Kidney glomerular epithelial cell (primary cell): ENCODE measurements at places on chromosomes 3 and 15.

DNA sequence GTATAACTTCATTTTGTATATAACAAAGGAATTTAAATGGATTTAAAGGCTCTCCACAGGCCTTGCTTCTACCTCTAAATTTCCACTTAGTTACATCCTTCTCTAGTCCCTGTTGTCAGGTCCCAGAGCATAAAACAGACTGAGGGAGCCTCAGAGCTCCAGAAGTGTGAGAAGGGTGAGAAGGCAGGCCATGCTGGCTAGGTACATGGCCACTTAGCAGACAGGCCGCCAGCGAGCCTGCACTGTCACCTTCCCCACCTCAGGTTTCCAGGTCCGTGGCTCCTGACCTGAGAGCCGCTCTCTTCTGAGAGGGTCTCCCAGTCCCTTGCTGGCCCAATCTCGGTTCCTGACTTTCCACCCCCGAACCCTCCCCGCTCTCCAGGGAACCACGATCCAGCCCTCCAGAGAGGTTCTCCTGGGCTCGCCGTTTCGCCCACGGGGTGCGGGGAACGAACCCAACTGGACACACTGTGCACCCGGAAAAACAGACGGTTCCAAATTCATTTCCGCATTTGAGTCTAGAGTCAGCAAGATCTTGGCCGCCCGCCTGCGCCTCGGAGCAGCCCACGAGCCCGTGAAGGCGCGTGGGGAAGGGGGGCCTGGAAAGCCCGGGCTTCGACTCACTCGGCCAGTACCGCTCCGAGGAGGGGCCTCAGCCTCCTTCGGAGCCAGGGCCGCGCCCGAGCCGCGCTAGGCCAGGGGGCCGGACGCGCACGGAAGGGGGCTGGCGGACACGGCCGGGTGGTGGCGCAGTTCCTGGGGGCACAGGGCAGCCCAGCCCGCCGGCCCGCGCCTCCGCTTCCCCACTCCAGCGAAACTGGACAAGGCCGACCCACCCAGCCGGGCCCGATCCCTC is 16.7 kb upstream of the SOX2 start:
- no peak for DNase-seq

DNA sequence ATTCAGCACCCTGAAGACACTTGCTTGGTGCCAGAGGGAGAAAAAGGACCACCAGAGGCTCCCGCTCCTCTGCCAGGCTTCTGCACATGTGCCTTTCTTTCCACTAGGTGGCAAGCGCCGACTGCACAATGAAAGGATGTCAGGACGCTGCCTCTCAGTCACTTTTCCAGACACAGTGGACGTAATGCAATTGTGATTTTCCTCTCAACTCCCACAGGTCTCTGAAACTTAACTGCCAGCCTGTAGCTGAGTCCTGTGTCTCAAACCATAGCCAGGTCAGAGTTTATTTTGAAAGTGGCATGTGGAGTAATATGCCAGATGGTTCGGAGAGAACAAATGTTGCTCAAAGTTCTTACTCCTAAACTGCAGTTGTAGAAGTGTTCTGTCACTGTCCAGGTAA is 162.9 kb downstream of the ITPR1 start:
- DNase-seq = peak; percentile 81

- no peak for DNase-seq
Measured at GRCh38 chr3:134277066-134277660, 26.5 kb upstream of the RYK start.

DNA sequence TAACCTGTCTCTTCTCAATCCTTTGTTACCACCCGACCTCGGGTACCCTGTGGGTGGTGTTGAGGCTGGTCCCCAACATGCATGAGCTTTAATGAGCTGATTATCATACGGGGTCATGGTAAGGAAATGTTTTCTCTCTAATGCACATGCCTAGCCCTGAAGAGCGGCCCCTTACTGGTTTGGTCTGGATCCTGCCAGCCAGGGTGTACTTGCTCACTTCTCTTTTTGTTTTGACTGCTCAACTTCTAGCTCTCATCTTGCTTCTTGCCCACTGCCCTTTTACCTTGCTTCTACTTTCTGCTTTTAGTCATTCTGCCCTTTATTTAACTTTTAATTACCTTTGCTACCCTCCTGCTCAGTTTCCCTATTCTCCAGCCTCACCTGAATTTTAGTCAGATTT is 44.3 kb upstream of the ACAD9 start:
- no peak for DNase-seq

DNA sequence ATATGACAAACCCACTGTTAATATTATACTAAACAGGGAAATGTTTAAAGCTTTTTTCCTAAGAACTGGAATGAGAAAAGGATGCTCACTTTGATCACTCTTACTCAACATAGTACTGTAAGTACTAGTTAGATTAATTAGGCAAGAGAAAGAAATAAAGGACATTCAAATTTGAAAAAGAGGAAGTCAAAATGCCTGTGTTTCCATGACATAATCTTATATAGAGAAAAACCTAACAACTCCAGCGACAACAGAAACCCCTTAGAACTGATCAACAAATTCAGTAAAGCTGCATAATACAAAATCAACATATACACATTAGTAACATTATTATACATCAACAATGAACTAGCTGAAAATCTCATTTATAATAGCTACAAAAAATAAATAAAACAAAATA is 200.6 kb upstream of the ROBO1 start:
- DNase-seq = no peak

GRCh38 chr3:149368201-149368673 is 9.2 kb downstream of the TM4SF1 start:
- no peak for DNase-seq

GRCh38 chr3:69536306-69537020 is 150.6 kb upstream of the FRMD4B start:
- DNase-seq = no peak

DNA sequence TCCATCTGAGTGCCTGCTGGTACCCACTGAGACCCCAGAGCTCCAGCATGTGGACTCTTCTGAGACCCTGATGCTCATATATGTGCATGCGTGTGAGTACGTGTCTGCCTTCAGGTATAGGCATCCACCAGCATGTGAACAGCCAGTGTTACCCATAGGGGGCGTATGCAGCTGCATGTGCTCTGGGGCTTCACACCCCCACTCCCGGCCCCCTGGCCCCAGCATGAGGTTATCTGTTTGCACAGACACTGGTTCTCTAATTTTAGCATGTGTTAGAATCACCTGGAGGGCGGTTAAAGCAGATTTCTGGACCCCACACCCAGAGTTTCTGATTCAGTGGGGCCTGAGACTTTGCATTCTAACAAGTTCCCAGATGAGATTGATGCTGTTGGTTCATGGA is 824 bp upstream of the CILP start:
- DNase-seq = no peak

GRCh38 chr3:37115446-37115845 is 58.9 kb downstream of the LRRFIP2 start:
- no peak for DNase-seq

- no peak for DNase-seq
Measured at GRCh38 chr3:124814620-124815421, 72.3 kb downstream of the ITGB5 start.

DNA sequence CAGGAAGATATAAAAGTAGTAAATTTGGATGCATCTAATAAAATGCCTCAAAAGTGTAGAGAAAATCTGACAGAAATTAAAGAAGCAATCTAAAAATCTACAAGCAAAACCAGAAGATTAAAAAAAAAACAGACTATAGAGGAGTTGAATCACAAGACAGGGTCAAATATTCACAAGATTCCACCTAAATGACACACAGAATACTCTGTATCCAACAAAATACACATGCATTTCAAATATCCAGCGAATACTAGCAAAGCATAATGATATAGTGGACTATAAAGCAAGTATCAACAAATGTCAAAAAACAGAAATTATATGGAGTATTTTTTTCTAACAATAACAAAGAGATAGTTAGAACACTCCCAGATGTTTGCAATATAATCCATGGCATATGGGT is 20.5 kb upstream of the ACTC1 start:
- DNase-seq = no peak

- DNase-seq = no peak
Measured at GRCh38 chr3:11691767-11692531, 48.2 kb upstream of the VGLL4 start.

- no peak for DNase-seq
Measured at GRCh38 chr15:71338827-71339542, 223.7 kb downstream of the THSD4 start.

GRCh38 chr3:141876891-141877621 is 613 bp downstream of the ATP1B3 start:
- peak; percentile 41 for DNase-seq

DNA sequence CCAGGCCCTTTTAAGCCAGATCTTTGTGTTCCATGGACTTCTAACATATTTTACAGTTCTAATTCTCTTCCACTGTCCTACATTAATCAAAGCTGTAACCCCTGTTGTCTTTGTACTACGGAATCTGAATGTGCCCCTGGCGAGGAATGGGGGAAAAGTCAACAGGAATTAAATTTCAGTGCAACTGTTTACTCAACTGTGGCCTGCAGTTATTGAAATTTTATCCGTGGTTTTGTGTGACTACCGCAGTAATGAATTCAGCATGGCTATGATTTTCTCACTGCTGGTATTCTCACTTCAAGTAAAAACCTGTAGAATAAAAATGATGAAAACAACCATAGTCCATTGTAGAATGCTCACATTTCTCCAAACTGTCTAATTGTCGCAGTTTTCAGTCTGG is 388.0 kb downstream of the FOXP1 start:
- DNase-seq = no peak

DNA sequence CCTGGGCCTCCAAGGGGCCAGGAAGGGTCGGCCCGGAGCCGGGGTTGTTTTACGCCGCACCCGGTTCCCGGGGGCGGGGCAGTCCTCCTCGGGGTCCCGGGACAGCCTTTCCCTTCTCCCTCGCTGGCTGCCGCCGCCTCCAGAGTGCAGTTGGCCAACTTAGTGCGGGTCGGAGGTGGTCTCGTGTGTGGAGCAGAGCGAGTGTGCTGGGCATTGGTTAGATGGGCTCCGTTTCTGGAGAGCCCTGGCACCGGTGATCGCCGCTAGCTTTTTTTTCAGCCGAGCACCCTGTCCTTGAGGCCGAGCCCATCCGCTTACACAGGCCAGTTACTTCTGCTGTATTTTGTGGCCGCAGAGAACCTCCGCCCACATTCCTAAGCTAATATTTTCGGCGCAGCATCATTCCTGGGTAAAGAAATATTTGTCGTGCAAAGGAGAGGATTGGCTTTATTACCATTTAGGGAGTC is 585 bp downstream of the KIF23 start:
- peak; percentile 85 for DNase-seq

- DNase-seq = no peak
Measured at GRCh38 chr3:194990454-194991337, 280.3 kb downstream of the XXYLT1 start.

DNA sequence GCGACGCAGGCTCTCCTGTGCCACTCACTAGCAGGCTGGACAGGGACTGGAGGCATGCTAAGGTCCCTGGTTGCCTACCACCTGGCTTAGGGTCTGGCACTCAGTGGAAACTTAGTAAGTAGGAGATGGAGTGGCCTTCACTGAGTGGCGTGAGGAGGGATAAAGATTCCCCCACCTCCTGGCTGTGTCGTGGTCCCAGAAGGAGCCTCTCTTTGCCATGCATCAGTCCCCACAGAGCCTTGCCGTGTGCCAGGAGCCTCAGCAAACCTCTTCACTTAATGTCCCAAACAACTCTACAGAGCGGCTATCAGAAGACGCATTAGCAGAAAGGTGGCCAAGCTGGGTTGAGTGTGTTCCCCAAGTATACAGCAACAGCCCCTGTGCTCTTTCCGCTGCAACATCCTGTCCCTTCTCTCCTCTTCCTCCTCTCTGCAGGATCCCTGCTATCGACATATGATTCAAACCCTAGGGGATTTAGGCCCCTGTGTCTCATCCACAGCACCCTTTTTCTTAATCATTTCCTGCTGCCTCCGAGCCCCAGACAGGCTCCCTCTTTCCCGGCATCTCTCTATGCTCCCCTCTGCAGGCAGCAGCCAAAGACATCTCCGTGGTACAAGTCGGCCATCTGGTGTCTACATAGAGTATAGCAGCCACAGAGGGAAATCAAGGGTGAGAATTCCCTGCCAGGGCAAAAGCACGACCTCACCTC is 66.7 kb downstream of the SLC6A1 start:
- DNase-seq = peak; percentile 67

DNA sequence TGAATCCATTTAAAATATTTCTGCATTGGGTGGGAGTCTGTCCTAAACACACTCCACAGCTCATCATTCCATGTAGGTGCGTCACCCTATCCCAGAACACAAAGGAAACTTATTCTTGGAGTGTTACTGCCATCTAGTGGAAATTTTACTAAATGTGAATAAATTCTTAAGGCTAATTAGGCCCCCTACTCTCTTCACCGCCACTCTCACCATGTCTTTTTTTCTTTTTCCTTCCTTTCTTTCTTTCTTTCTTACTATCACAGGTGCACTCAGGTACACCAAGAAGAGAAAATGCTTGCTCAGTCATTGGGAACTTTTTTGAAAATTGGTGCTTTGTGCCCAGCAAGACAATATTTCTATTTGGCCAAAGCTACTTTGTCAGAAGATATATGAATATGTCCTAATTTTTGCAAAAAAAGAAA is 26.4 kb upstream of the ATP8B4 start:
- DNase-seq = peak; percentile 75

GRCh38 chr3:106263011-106263410 is 394.2 kb upstream of the CBLB start:
- no peak for DNase-seq

DNA sequence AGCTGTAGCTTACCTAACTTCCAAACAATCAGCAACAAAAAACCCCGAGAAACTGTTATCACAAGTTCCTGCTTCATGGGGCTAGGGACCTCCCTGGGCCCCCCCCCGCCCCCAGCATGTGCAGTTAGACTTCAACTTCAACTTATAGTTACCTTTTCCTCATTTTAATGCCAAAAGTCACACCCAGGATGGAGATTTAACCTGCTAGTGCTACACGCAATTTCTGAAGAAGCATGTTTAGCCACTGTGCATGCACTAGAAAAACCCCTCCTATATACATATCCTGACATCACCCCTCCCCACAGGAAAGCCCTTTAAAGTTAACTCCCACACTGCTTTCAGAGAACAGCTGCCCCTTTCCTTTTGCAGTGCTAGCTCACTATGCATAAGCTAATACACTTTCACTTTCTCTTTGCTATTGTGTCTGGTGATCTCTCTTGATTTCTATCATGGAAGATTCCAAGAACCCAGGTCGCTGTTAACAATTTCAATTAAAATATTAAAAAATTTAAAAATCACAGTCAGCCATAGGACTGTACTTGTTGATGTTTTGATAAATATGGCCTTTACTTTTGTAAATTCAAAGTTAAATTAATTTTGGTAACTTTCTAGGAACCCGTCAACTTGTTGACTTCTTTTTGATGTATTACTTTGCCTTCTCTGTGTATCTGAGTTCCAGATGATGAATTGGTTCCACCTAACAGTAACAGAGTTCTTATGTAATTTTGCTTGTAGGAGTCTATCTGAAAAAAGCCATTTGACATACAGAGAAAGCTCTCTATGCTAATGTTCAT is 75.2 kb upstream of the ACAD9 start:
- DNase-seq = peak; percentile 59

DNA sequence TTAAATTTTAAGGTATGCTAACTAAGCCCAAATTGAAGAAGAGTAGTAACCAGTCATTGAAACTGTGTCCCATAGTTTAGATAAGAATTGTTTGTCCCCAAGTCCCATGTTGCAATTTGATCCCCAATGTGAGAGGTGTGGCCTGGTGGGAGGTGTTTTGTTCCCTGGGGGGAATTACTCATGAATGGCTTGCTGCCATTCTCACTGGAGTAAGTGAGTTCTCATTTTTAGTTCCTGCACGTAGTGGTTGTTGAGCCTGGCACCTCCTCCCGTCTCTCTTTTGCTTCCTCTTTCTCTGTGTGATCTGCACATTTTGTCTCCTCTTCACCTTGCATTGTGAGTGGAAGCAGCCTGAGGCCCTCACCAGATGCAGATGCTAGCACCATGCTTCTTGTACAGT is 1271.0 kb downstream of the NSUN3 start:
- DNase-seq = no peak
